CD8-positive, alpha-beta memory T cell (primary cell): ENCODE measurements at places on chromosomes 5 and 9.
A peak's percentile ranks its signal among the peaks of the same experiment; 100 is the strongest.

GRCh38 chr9:127545196-127546124, 66.6 kb upstream of the STXBP1 start:
- DNase-seq = no peak

DNA sequence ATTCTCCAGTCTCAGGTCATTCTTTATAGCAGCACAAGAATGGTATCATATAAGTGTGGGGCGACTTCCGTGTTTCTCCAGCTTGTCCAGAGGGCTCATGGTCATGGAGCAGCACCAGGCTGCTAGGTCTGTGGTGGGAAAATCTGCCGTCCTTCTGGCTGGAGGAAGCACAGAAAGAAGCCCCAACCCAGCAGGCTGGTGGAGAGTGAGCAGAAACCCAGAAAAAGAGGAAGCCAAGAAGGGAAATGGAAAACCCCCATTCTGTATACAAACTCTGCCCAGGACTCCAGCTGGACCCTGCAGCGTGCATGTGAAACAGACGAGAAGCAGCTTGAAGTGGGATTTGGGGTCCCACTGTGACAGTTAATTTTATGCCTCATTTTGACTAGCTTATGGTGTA, 34.3 kb upstream of the OLFM1 start:
- DNase-seq = no peak

DNA sequence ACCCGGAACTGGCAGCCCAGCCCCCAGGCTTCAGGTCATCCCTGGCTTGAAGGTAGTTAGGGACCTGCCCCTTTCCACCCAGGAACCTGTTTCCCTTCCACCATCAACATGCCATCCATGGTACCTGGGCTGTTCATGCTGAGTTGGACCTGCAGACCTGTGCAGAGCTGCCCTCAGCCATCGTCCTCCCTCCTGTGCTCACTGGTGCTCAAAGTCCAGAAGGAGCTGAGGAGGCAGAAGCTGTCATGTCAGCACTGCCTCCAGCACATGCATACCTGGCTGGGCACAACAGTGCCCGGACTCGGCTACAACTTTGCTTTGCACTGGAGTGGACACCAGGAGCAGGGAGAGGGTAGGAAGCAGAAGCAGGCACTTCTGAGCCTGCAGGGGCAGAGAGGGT, 36.2 kb downstream of the BTNL8 start:
- no peak for DNase-seq

- peak; percentile 54 for DNase-seq
These were observed 1.7 kb downstream of the DBN1 start for GRCh38 chr5:177471610-177472356.
